ENCODE measurements at places on chromosomes 3 and 15.

GRCh38 chr15:42836251-42836650 lies 84.3 kb downstream of the TTBK2 start:
- no peak for DNase-seq

DNA sequence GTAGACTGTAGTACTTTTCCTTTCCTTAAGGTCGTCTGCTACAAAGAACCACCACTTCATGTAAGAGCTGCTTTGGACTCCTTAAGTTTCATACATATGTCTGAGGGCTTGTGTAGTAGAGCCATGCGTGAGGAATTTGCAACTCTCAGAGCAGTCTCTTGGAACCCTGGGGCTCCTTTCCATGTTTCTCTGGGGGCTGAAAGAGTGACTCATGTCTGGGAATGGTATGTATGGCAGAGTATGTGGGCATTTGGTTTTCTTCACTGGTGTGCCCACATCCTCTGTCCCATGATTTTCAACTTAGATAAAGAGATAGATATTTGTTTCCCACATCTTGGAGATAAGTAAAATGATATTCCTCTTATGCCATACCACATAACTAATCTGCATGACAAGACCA lies 20.6 kb upstream of the RBM5 start:
- DNase-seq = no peak

GRCh38 chr3:107689355-107689754 lies 166.6 kb downstream of the BBX start:
- DNase-seq = no peak

DNA sequence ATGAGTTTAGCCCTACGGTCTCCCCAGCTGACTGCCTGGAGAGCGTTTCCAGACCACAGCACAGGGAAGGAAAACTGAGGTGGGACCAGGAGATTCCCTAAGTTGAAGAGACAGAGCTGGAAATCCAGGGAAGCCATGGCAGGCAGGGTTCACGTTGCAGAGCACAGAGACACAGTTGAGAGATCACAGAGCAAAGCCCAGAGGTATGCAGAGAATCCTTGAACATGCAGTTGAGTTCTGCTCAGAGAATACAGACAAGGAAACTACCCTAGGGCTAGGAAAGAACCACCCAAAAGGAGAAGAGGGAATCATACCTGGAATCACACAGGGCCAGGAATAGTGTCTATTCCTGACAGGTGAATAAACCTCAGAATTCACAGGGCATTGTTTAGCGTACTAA lies 14.3 kb downstream of the SLC28A1 start:
- no peak for DNase-seq

- no peak for DNase-seq
These were observed 204.7 kb upstream of the CTNNB1 start for GRCh38 chr3:40994611-40995010.

DNA sequence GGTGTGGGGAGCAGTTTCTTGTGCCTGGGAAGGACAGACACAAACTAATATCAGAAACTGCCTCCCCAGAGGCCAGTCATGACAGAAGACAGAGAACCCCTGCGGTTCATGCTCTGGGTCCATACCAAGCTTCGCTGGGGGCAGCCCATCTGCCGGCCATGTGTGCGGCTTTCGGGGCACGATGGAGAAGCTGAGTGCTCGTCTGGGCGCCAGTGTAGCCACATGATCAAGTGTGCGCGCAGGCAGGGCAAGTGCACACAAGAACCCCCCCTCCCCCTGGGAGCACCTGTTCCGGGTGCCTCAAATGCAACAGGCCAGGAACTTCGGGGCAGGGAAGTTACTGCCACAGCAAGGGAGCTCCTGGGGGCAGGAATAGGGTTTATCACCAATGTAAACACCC lies 1.8 kb downstream of the ADAMTS17 start:
- no peak for DNase-seq

GRCh38 chr15:74763416-74763815 lies 14.8 kb downstream of the CYP1A2 start:
- DNase-seq = no peak

DNA sequence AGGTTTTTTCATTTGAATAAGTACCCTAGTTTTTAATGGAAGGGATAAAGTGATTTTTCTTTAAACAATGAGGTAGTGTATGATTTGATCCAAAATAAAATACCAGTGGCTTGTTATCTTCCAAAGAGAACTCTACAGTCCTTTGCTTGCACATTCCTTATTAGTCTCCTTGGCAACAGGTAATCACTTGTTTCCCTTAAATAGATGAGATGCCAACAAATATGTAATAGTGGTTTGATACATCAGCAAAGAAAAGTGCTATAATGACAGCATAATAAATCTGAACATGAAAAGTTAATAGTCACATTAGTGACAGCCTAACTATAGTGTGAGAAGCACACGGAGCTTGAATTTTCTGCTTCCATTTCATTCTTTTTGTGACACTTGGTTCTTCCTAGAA lies 360.2 kb downstream of the ZNF385D start:
- no peak for DNase-seq

DNA sequence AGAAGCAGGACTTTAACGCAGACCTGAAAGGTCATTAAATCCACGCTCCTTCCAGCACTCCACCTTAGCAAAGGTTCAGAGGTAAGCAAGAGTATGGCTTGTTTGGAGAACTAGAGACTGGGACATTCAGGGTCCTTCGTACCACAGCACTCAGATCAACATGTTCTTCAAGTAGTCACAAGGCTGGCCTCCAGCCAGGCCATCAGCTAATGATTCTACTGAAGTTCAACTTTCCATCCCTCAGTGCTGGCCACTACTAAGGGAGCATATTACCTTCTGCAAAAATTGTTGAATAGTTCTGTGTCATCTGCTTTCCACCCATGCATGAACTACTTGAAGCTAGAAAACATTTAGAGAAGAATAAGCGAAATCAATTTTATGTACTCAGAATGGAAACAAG lies 17.6 kb downstream of the CD200R1L start:
- no peak for DNase-seq

DNA sequence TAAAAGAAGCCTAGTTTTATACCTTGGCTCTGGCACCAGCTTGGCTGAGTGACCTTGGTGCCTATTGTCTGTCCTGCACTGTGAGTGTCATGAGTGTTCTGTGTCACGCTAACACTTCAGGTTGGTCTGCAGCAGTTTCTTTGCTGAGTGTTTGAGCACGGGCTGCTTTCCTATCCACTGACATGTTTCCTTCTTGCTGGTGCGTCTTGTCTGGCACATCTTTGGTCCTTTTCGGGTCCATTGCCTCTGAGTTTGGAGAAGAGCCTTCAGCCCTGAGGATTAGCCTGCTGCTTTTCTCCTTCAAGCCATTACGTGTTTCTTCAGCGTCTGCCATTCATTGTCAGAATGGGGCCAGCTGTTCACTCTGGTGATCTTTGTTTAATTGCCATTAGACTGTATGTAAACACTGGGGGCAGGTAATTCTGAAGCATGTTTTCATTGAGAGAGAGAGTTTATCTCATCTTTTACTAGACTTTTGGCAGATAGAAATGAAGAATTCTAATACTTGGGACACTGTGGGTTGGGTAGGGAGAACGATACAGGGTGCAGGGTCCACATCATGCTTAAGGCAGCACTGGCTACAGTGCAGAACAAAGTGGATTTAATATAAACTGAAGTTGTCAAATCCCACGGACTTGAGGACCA lies 55.5 kb downstream of the LRRC28 start:
- DNase-seq = no peak

GRCh38 chr15:43249699-43250203 lies 17.0 kb downstream of the TGM5 start:
- no peak for DNase-seq

GRCh38 chr3:155481089-155481488 lies 187.6 kb upstream of the STRIT1 start:
- no peak for DNase-seq

DNA sequence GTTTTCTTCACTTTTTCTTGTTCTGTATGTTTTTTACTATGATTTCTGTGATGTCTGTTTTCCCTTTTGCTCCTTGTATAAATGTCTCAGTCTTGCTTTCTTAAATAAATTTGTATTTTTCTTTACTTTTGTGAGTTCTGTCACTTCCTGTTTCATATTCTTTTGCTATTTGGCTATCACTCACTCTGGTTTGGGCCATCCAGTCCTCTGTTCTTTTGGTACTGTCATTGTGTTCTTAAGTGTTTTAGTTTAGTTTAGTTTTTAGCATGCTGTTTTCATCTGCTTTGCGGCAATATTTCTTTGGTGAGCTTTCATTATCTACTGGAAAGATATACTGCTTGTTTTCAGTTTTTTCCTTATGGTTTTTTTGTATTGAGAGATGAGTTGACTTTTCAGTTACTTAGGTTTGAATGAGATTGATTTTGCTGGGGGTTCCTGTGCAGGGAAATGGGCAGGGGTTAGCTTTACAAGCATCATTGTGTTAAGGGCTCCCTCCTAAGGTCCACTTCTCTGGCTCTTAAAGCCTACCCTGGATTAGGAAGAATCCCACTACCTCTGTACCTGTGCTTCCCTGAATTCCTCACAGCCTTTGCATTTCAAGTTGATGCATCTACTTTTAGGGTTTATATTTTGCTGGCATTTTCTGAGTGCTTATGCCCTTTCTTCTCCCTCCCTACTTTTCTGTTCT lies 35.1 kb downstream of the PDCD6IP start:
- DNase-seq = no peak

GRCh38 chr3:154775821-154776548 lies 304.1 kb upstream of the MME start:
- no peak for DNase-seq

- no peak for DNase-seq
These were observed 316.7 kb downstream of the LPP start for GRCh38 chr3:188470508-188471130.

GRCh38 chr3:132659365-132660051 lies at the start of gene ACAD11:
Gene ACAD11, minus strand, starts transcription at chr3:132659809. Its CDS starts 58 bp downstream, at chr3:132659751.
- peak; percentile 40 for DNase-seq

GRCh38 chr3:31219131-31219843 lies 313.4 kb upstream of the STT3B start:
- no peak for DNase-seq

GRCh38 chr15:45087513-45087912 lies 26.5 kb downstream of the DUOX2 start:
- no peak for DNase-seq

DNA sequence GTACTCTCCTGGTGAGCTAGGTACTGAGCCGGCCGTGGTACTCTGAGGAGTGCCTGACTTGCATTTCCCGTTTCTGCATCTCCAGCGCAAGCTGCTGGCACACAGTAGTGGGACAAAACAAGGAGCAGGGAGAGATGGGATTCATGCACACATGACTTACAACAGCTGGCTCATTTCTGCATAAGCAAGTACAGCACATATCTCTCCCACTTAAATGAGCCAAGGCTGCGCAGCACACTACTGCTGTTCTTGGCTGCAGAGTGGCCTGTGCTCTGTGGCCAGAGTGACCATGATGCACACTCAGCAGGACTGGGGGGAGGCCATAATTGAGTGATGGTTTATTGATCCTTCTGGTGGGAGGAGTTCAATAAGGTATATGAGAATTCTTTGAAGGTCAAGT lies 59.2 kb upstream of the ABHD17C start:
- DNase-seq = no peak

GRCh38 chr3:172087602-172088580 lies 48.5 kb downstream of the FNDC3B start:
- no peak for DNase-seq

DNA sequence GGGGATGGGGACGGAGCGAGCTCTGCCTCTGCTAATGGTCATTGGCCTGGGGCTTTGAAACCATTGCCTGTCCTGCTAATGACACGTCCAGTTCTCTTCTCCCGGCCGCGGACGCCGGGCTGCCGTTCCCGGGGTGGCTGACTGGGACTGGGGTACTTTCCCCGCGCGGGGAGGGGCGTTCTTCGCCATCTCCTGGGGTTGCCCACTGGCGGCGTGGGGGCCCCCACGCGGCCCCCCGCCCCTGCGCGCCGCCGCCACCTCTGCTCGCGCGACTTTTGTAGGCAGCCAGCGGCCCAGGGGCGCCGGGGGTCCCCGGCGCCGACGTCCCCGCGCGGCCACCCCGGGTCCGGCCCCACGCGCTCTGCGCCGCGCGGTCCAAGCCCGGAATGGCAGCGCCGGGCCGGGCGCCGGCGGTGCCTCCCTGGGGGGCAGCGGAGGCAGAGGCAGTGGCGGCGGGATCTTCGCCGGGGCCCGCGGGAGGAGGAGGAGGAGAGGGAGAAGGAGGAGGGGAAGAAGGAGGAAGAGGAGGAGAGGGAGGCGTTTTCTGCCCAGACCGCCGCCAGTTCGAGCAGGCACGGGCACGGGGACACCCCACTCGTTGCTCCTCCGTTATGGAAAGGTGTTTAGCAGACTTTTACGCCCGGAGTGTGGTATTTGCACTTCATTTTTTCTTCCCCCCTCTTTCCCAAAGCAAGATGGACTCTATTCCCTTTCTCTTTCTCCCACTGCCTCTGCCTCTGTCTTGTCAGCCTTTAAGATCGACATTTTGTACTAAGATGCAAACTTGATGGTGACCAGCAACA lies 2.3 kb downstream of the BBX start:
- no peak for DNase-seq

GRCh38 chr3:141122455-141123030 lies 71.4 kb downstream of the SPSB4 start:
- no peak for DNase-seq

- DNase-seq = no peak
These were observed 93.7 kb upstream of the BOC start for GRCh38 chr3:113117511-113118234.

- DNase-seq = no peak
These were observed 24.1 kb downstream of the EAF1 start for GRCh38 chr3:15451216-15452113.

DNA sequence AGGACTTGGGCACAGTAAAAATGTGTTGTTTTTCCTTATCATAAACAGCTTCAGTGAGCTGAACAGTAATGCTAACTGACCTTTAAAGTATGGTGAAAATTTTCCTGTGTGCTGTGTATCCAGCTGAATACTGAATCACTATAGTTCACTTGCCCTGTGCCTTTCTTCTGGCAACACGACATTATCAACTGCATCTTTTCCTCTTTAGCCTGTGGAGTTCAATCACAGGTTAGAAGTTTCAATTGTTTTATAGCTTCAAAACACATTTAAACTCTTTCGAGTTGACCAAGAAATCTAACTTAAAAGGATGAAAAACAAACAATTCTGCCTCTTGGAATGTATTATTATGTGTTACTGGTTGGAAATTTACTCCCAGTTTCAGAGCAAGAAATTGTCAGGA lies 1120.7 kb upstream of the ALCAM start:
- DNase-seq = no peak

DNA sequence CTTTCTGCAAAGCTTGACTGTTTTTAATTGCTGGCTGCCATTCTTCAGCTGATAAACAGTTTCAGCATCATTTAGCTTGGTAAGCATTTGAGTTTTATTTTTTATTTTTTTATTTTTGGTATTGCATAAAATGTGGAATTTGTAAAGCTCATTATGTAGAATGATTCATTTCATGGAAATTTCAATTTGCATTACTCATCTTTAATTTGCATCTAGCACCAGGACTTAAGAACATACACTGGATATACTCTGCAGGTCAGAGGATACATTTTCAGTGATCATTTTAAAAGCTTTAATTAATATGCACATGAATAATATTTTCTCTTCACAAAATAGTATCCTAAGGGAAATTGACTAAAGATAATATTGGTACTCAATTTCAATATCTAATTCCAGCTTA lies 732.4 kb upstream of the BCHE start:
- DNase-seq = no peak

GRCh38 chr15:93073465-93073952 lies 15.5 kb downstream of the RGMA start:
- DNase-seq = no peak
